CD4-positive, alpha-beta T cell (primary cell): ENCODE measurements at places on chromosomes 1 and 21.

GRCh38 chr1:239778208-239778813 lies 313.4 kb upstream of the FMN2 start:
- DNase-seq, result no peak

GRCh38 chr21:27108701-27109100 lies 141.8 kb upstream of the ADAMTS5 start:
- no peak for DNase-seq

GRCh38 chr1:19877181-19877750 lies 4.9 kb upstream of the OTUD3 start:
- DNase-seq, result no peak

DNA sequence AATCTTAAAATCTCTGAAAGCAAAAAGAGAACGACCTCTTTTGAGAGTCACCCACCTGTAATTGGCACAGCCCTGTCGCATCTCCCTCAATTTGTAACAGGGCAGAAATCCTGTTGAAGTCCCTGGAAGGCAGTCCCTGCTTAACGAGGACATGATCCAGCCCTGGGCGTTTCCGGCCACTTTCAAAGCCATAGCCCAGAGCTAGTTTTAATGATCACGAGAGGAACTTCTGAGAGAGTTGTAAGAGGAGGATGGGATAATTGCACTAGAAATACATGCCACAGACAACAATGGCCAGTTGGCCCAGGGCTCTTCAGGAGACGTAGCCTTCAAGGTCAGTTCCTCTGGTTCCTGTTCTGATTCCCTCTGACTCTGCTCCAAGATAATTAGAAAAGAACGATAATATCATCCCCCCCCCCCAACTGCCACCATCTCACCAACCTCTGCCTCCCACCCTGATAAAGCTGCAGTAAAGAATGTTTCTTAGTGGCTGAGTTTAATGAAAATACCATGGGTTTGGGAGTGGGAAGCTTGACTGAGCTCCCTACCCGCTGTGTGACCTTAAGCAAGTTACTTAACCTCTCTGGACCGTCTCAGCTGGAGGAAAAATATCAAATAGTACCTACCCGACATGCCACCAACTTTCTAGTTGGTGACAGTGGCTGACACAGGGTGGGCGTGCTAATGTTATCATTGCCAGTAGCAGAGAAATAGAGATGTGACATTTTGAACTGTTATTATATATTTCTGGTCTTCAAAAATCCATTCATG lies 140.0 kb downstream of the OMA1 start:
- no peak for DNase-seq

- DNase-seq, result no peak
Observed at GRCh38 chr21:33008333-33009051, 17.2 kb upstream of the OLIG2 start.

DNA sequence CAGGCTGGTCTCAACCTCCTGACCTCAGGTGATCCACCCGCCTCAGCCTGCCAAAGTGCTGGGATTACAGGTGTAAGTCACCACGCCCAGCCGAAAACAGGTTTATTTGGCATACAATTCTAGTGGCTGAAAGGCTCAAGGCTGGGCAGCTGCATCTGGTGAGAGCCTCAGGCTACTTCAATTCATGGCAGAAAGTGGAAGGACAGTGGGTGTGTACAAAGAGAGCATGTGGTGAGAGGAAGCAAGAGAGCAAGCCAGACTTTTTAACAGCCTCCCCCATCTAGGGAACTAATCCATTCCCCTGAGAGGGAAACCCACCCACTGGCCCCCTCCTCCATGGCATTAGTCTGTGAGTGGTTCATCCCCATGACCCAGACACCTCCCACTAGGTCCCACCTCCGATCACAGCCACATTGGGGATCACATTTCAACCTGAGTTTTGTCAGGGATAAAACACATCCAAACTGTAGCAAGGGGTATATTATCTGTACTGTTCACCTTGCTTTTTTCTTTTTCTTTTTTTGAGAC lies 9.5 kb downstream of the BMP8A start:
- no peak for DNase-seq

DNA sequence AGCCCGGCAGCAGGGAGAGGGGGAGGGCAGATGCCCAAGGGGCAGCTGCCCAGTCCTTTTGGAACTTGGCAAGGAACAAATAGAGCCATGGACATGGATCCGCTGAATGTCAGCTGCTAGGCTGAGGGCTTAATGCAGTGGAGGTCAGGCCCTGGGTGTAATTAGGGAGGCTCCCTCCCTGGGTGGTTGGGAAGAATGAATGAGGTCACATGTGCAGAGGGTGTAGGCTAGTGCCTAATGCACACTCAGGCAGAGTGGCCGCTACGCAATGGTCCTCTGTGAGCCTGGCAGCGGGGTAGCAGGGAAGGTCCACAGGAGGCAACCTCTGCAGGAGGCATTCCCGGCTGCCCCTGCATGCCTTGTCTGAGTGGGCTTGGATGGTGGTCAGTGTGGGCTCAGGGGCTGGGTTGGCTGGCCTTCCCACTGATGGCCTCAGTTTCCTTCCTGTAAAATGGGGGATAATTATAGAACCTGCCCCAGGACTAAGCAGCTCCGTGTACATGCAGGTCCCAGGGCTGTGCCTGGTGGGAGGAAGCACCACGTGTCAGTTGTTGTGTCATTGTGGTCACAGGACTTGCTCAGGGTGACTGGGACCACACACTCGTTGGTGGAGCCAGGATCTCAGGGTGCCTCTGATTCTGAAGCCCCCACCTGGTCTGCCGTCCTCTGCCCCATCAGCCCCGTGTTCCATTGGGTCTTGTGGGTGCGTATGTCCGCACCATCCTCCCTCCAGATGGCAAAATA lies 81.6 kb upstream of the ACTL8 start:
- no peak for DNase-seq

- no peak for DNase-seq
Observed at GRCh38 chr1:176111835-176112234, 95.3 kb downstream of the COP1 start.

GRCh38 chr1:31653717-31654473 lies 9.2 kb upstream of the PEF1 start:
- no peak for DNase-seq

- no peak for DNase-seq
Observed at GRCh38 chr1:108624069-108624468, 36.8 kb downstream of the HENMT1 start.

- no peak for DNase-seq
Observed at GRCh38 chr1:21552715-21553114, 43.5 kb downstream of the ALPL start.
